CD4-positive, alpha-beta T cell treated with Interleukin-12 subunit alpha and Interleukin-12 subunit beta, for 1 hour (primary cell): ENCODE measurements at places on chromosomes 5 and 9.

DNA sequence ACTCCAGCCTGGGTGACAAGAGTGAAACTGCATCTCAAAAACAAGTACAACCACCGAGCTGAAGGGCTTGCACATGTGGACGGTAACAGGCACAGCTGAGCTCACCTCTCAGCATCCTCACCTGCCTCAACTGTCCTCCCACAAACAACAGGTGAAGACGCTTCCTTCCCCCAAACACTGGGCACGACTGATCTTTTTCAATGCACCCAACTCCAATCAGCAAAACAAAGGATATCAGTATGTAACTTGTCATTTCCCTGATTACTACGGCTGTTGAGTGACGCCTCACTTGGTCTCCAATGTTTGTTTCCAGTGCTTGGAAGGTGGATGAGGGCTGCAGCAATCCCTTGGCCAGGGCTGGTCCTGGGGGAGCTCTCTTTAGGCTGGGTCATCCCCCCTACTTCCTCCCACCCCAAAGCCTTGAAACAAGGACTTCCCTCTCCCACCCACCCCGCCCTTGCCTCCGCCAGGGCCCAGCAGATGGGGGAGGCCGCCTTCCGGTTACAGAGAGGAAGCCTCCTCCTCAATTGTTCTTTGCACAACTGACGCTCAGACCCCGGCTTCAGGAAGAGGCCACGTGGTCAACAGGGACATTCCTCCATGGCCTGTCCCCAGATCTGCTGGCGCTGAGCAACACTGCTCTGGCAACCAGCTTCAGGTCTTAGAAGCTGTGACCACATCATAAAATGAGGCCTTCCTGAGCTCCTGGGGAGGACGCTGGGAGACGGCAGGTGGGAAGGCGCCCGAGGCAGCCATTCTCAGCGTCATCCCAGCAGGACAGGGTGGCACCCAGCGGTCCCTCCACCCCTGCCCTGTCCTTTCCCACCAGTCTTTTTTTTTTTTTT lies 5.9 kb downstream of the FAM78A start:
- peak; percentile 62 for DNase-seq

GRCh38 chr9:86486891-86487837 lies 133.0 kb upstream of the TUT7 start:
- peak; percentile 3 for DNase-seq

GRCh38 chr9:72333197-72333596 lies 31.8 kb downstream of the ZFAND5 start:
- DNase-seq = no peak

- DNase-seq = no peak
Measured at GRCh38 chr9:69218166-69218565, 44.1 kb downstream of the TJP2 start.

- no peak for DNase-seq
Measured at GRCh38 chr5:88145221-88145610, 123.4 kb downstream of the TMEM161B start.

DNA sequence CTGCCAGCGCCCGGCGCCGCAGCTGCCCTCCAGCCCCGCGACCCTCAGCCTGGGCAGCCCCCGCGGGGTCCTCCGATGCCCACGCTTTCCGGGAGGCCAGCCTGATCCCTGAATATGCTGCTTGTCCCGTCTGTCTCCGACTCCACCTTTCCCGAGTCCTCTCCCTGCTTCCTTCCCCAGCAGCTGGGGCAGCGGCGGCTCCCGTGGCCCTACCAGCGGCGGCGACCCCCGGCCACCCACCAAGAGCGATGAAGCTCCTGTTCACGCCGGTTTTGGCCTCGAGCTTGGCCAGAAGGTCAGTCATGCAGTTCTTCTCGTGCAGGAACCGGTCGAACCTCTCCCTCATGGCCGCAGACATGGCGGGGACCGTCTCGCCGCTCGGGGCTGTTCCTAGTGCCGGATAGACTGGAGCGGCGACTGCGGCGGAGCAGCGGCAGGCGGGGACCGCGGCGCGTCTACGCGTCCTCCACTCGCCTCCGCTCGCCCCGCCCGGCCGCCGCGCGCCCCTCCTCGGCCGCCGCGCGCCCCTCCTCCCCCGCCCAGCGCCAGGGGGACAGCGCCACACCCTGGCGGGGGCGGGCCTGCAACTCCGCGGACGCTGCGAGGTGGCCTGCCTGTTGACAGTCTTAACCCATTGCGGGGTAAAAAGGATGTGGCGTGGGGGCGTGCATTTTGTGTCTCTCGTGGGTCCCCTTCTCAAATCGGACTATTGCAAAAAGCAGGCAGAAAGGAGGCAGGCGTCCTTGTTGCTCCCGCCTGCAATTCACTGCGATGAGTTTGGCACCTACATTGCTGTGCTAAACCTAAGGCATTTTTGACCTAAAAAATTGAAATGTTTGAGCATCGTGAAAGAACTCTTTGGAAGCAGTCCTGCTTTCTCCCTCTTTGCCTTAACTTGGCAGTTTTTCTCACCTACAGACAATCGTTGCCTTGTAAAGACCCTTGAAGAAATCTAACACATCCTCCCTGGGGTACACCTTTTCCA lies at the start of gene REEP5:
Gene REEP5 (minus strand): TSS at position 395 of the 985 bp plus-strand sequence. CDS start 37 bp downstream, at position 358.
- DNase-seq = peak; percentile 88

DNA sequence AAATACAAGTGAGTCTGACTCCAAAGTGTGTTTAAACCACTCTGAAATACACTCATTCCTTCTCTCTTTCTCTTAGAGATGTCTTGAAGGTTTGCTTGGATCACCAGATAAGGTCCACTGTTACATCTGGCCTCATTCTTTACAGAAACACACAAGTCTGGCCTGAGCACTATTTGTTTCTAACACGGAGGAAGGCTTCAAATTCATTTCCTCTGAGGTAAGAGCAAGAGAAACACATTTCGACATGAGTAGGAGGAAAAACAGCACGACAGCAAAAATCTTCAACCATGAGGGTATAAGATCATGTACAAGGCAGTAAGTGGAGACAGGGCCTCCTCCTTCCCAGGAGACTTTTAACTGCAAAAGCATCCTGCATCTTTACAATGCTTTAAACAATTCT lies 8.0 kb downstream of the SIL1 start:
- DNase-seq = no peak

GRCh38 chr5:53603009-53603687 lies 42.7 kb downstream of the NDUFS4 start:
- DNase-seq = no peak

DNA sequence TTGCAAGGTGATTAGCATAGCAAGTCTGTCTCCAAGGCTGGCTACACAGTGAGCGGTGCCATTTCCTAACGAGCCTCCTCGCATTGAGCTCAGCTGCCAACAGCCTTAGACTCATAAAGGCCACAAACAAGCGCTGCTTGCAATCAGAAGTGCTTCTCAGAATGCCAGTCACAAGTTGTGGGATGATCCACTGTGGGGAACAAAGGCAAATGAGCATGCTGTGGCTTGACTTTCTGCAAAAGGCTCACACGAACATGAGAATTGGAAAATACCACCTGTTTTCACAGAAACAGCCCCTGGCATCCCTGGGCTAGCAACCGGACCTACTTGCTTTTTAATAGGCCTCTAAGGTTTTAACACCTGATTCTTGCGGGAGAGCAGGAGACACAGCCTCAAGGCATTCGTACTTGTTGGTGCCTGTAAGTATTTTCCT lies 215.5 kb downstream of the FANCC start:
- DNase-seq = no peak
